ENCODE measurements at places on chromosomes 2 and 18. TPM values are rescaled to one million over a fixed set of nuclear protein-coding genes. Genes with fewer than 3 reads are reported as not detected.

Gene COL5A2
- 1.8 TPM for total RNA-seq

Gene CRYGC
- not detected for total RNA-seq

Gene TANC1
- total RNA-seq, result 0.35 TPM

Gene TIMM21
- total RNA-seq, result 23.9 TPM

Gene MYCN
- not detected for total RNA-seq

Gene TMEM37
- not detected for total RNA-seq

Gene LRPPRC
- total RNA-seq, result 121 TPM

Gene EDAR
- 0.28 TPM for total RNA-seq

Gene IL1B
- total RNA-seq, result 0.14 TPM

Gene RETSAT
- total RNA-seq, result 26.8 TPM

Gene SH3YL1
- total RNA-seq, result 31.6 TPM

Gene HOXD4
- total RNA-seq, result not detected

Gene PIEZO2
- not detected for total RNA-seq

Gene RAX
- not detected for total RNA-seq

Gene GAREM1
- total RNA-seq, result 0.39 TPM

Gene ECEL1
- total RNA-seq, result 2.5 TPM

Gene HOXD1
- not detected for total RNA-seq

Gene SNED1
- total RNA-seq, result 0.36 TPM

Gene ERCC3
- total RNA-seq, result 66.4 TPM

Gene ANKRD30B
- total RNA-seq, result not detected

Gene RAMP1
- total RNA-seq, result 1.00 TPM

Gene PROM2
- total RNA-seq, result 0.39 TPM

Gene HS1BP3
- 10.7 TPM for total RNA-seq

Gene MAP3K19
- not detected for total RNA-seq

Gene DOK6
- total RNA-seq, result not detected

Gene RAPH1
- 3.7 TPM for total RNA-seq
